Sigmoid colon (tissue), 7 donors: ENCODE measurements at places on chromosomes 7 and 10. TPM values are rescaled to one million over a fixed set of nuclear protein-coding genes. Genes with fewer than 3 reads are reported as not detected.

DNA sequence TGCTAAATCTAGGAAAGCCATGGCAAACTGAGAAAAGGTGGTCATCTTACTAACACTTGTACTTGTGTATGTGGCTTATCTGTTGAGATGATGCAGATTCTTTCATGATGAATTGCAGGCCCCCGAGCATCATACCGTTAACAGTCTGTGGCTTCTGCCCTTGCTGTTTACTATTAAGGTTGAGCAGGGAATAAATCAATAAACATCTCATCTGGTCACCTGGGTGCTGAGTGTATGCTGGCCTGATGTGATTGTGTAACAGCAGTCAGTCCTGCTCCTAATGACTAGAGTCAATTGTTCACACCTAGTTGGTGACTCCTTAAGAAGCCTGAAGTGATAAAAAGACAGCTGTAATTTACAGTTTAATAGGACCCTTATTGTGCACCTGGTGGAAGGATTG, 8.3 kb upstream of the GNAT3 start:
- no peaks in the 10 kb centered on the region for H3K36me3 ChIP-seq
- no peak overlapping the region for H3K27ac ChIP-seq
- H3K4me1 ChIP-seq = no peaks in the 10 kb centered on the region
- H3K27me3 ChIP-seq = no peaks in the 10 kb centered on the region
- H3K4me3 ChIP-seq = no peak overlapping the region

The SHTN1 gene
- total RNA-seq = 4.1 TPM

The ANXA8L1 gene
- total RNA-seq = not detected

The GNAI1 gene
- 66.0 TPM for total RNA-seq
